Keratinocyte (primary cell): ENCODE measurements at places on chromosomes 4 and X.

DNA sequence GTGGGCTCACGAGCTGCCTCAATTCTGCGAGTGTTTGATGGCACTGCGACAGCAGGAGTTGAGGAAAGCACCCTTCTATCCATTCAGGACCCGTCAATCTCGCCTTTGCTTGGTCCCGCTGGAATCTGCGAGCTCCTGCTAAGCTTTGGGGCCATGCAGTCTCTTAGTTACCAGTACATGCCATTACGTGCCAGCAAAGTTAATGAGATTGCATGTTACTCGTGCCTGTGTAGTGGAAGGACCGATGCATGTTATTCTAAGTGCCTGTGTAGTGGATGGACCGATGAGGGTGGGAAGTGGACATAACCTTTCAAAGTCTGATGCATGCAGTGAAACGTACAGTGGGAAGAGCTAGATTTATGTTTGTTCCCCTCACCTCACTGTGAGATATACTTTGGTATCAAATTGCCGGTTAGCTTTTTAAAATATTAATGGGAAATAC is 569 bp downstream of the RPS3A start:
- DNase-seq: no peak

DNA sequence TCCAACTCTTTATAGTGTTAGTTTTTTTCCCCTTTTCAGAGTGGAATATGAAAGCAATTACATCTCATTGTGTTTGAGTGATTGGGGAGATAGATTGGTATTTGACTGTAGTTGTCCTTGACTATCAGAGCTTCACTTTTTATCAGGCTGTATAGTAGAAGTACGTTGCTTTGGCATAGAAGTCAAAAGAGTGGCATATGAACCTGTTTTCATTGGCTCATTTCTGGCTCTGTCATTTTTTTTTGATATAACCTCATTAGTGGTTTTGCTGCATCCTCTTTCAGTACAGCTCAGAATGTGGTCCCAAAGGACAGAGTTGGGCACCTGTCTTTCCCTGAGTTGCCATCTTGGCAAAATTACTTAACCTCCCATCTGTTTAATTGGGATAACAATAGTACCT is 1.4 kb downstream of the TMA16 start:
- DNase-seq: no peak

GRCh38 chrX:97539970-97540519 is 656.3 kb downstream of the RPA4 start:
- DNase-seq: no peak

DNA sequence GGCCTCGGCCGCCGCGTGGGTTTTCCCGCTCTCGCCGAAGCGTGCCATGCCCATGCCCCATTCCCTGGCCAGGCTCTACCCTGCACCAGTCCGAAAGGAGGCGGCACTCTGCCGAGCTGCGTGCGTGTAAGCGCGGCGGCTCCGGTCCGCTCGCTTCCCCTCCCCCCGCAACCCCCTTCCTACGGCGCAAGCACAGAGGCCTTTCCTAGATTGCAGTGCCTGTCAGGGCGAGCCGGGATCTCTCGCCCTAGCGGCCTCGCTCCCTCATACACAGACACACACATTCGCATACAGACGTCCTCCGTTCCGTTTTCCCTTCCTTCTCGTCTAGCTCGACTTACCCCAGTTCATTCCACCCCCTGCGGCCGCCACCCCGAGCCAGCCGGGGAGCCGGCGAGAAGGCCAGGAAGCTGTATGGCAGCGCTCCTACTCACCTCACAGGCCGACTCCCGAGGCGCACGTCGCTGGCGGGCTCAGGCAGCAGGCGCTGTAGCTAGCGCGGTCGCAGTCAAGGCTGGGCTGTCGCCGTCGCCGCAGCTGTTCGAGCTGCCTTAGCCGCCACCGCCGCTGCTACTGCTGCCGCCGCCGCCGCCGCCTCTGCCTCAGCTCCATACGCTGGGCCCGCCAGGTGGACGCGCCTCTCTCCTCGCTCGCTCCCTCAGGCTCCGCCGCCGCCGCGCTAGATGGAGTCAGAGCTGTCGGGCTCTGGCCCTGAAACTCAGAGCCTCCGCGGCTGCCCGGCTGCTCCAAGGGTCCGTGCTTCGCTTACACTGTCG is 615 bp downstream of the NEXMIF start:
- no peak for DNase-seq

DNA sequence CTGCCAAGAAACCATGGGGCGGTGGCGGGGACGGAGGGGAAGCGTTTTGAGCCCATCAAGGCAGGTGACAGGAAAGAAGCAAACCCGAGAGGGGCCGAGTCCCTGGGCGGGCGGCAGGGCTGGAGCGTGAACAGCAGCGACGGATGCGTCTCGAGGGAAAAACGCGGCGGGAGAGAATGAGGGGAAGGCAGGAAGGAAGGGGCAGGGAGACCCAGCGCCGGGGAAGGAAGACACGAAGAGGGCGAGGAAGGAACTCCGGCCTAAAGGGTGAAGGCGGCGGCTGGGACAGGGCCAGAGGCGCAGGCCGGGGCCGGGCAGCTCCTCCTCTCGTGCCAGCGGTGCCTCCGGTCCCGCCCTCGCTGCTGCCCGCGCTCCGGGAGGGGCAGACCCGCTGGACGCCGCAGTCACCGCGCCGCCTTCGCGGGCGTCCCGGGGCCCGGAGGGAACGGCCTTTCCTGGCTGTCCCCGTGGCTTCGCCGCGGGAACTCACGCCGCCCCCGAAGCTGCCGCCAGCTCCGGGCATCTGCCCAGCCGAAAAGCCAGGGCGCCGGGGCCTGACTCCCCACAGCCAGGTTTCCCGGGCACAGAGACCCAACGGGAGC is 751 bp upstream of the RGS12 start:
- DNase-seq: no peak

DNA sequence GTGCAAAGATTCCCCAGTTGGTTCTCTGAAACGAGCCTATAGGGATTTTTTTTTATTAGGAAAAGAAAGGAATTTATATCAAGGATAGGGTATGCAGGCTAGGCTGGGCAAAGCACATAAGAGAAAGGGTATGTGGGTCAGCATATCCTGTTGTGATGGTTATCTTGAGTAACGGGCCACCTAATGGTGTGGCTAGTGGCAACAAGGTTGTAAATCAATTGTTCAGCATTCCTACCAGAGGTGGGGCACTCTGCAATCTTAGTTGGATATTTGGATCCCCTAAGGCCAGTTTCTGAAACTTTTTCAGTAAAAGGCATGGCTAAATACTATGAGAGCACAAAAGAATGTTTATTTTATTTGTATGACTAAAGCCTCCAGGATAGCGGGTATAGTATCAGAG is 42.7 kb downstream of the DCAF12L1 start:
- DNase-seq: no peak

DNA sequence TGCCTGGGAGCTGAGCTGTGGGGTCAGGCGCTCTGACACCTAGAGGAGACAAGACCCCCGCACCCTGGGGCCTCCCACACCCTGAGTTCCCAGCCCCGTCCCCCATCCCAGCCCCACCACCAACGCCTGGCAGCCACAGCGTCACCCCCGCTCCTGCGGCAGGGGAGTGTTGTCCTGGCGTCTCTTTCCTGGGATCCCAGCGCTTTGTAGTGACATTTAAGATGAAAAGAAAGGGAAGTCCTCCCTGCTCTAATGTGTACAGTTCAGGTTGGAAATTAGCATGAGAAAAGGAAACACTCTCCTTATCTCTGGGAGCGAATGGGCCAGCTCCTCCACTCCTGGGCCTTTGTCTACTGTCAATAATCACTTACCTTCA is 112.1 kb downstream of the FAM53A start:
- DNase-seq: no peak

GRCh38 chrX:138877746-138878145 is 166.2 kb upstream of the FGF13 start:
- no peak for DNase-seq

- DNase-seq: no peak
These were observed 51.6 kb upstream of the HTR2C start for GRCh38 chrX:114532111-114532805.

DNA sequence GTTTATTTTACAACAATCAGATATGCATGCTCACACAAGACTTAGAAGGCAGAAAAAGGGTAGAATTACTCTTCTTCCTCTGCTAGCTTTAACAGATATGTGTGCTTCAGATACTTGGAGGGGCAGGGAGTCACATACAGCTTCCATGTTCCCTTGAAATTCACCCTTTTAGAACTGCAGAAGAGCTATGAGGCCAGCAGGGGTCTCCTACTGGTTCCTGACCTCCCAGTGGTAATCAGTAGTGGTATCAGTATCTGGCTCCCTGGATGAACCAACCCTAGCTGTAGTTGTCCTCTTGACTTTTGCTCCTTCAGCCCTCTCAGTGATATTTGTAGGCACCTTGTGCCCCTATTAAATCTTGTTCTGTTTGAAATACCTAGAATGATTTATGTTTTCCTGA is 81.5 kb downstream of the RCHY1 start:
- DNase-seq: no peak

GRCh38 chr4:113760795-113761619 is 531 bp downstream of the CAMK2D start:
- no peak for DNase-seq

GRCh38 chrX:40748977-40749376 is 13.6 kb upstream of the MED14 start:
- no peak for DNase-seq

DNA sequence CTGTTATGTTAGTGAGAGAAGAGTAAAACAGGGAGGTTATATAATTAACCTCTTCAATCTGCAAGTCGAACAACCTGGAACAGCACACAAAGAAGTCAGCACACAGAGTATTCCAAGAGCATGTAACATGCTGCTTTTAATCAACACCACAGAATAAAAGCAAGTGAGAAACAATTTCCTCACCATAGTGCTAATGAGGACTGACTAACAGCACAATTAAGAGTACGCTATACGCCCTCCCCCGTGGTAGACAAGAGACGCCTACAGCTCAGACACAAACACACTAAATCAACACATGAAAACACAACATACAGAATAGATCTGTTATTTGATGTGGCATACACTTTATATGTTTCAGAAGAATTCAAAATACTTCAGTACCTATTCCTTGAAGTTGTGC is 103.0 kb downstream of the PPP3CA start:
- no peak for DNase-seq

DNA sequence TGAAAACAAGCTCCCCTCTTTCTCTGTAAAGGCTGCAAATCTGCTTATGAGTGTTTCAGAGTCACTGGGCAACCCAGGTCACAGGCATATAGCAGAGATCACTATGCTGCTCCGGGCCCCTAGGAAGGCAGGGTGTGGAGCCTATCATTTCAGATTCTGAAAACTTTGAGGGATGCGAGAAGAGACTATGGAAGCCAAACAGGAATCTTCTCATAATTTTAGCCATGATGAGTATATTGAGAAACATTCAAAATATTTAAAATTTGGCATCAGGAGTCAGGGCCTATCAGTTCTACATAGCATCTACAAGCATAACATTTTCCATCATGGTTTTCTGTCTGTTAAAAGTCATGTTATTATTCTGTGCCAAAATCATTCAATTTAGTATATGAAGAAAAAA is 61.7 kb upstream of the ATXN3L start:
- no peak for DNase-seq

DNA sequence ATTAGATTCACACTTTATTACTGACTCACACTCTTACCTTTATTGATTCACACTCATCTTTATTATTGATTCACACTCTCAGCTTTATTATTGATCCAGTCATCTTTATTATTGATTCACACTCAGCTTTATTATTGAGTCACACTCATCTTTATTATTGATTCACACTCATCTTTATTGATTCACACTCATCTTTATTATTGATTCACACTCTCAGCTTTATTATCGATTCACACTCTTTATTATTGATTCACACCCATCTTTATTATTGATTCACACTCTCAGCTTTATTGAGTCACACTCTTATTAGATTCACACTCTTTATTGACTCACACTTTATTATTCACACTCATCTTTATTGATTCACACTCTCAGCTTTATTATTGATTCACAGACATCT is 31.3 kb downstream of the HTRA3 start:
- no peak for DNase-seq

DNA sequence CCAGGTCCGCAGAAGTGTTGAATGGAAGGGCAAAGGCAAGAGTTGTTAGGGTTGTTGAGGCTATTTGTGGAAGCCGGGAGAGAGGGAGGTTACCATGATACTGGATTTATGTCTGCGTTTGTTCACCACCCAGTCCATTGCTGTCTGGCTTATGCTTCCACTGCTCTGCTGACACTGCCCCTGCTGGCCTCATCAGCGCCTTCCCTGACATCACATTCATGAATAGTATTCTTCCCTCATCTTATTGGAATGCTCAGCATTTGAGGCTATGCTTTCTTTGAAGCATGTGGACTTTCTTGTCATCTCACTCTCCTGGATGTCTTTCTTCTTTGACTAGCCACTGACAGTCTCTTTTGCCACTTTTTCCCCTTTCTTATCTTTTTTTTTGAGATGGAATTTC is 10.3 kb downstream of the GNL3L start:
- no peak for DNase-seq

DNA sequence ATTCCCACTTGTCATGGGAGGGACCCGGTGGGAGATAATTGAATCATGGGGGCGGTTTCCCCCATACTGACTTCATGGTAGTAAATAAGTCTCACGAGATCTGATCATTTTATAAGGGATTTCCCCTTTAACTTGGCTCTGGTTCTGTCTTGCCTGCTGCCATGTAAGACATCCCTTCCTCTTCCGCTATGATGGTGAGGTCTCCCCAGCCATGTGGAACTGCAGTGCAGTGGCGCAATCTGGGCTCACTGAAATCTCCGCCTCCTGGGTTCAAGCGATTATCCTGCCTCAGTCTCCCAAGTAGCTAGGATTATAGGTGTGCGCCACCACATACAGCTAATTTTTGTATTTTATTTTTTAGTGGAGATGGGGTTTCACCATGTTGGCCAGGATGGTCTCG is 2.9 kb downstream of the HPGDS start:
- DNase-seq: no peak

- DNase-seq: no peak
These were observed 28.8 kb upstream of the GRIA3 start for GRCh38 chrX:123155327-123155726.
